Myocyte (in vitro differentiated cells): ENCODE measurements at places on chromosomes 3 and 15. TPM values are rescaled to one million over a fixed set of nuclear protein-coding genes. Genes with fewer than 3 reads are reported as not detected.

GRCh38 chr15:22916606-22917350, 63.4 kb downstream of the CYFIP1 start:
- DNase-seq: no peak

DNA sequence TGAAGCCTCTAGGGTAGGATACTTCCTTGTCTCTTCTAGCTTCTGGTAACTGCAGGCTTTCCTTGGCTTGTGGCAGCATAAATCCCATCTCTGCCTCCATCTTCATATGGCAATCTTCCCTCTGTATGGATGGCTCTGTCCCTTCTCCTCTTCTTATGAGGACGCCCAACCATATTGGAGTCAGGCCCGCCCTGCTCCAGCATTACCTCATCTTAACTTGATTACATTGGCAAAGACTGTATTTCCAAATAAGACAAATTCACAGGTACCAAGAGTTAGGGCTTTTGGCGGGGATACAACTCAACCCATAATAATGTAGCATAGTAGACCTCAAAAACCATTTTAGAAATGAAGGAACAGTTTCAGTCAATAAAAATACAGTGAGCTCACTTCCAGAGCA, 75.4 kb downstream of the BDH1 start:
- no peak for DNase-seq

Gene SLC12A8
- total RNA-seq: 10.2 and 12.2 TPM in 2 replicates

DNA sequence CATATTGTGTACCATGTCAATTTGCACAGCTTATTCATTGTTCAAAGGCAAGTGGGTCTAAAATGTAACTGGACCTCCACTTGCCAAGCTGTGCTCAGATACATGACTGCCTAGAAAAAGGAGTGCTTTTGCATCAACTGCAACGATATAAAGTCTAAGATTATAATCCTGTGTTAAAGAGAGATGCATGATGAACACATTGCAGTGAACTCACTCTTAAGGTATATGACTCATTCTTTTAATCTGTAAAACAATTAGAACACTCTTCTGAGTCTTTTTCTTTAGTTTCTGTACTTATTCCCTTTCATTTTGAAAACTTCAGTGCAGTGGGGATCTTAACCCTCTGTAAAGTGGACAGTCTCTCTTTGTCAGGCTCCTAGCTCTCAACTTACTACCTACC, 982.8 kb downstream of the ROBO1 start:
- DNase-seq: no peak

Gene PLSCR5
- not detected in 2 replicates for total RNA-seq

GRCh38 chr3:31606453-31606852, 73.7 kb downstream of the STT3B start:
- no peak for DNase-seq
